Omental fat pad (tissue), 4 donors: ENCODE measurements at places on chromosomes 1 and 21. TPM values are rescaled to one million over a fixed set of nuclear protein-coding genes. Genes with fewer than 3 reads are reported as not detected.

Gene PRDX1
- total RNA-seq = 194 TPM

Gene LCE3D
- total RNA-seq = not detected

Gene GBP6
- not detected for total RNA-seq

Gene SYT6
- total RNA-seq = not detected

Gene BMP8B
- 2.0 TPM for total RNA-seq

Gene SPRR2D
- not detected for total RNA-seq

Gene SPRR2B
- total RNA-seq = not detected

Gene TMEM61
- total RNA-seq = not detected

Gene NPPA
- total RNA-seq = not detected

Gene KCNQ4
- total RNA-seq = 0.28 TPM

Gene MAEL
- total RNA-seq = not detected

Gene TCHH
- total RNA-seq = 1.3 TPM

Gene NPHS2
- not detected for total RNA-seq

Gene CFAP126
- not detected for total RNA-seq

Gene LAPTM5
- 327 TPM for total RNA-seq

Gene CELF3
- not detected for total RNA-seq

Gene SLC45A3
- total RNA-seq = 2.4 TPM

Gene WDTC1
- total RNA-seq = 24.8 TPM

Gene HPCA
- total RNA-seq = 1.2 TPM

Gene BACH1
- total RNA-seq = 41.0 TPM

Gene B3GALT5
- not detected for total RNA-seq

Gene TCEANC2
- total RNA-seq = 6.8 TPM

Gene SLC50A1
- total RNA-seq = 26.8 TPM
